ENCODE measurements at places on chromosomes 3 and 15.

DNA sequence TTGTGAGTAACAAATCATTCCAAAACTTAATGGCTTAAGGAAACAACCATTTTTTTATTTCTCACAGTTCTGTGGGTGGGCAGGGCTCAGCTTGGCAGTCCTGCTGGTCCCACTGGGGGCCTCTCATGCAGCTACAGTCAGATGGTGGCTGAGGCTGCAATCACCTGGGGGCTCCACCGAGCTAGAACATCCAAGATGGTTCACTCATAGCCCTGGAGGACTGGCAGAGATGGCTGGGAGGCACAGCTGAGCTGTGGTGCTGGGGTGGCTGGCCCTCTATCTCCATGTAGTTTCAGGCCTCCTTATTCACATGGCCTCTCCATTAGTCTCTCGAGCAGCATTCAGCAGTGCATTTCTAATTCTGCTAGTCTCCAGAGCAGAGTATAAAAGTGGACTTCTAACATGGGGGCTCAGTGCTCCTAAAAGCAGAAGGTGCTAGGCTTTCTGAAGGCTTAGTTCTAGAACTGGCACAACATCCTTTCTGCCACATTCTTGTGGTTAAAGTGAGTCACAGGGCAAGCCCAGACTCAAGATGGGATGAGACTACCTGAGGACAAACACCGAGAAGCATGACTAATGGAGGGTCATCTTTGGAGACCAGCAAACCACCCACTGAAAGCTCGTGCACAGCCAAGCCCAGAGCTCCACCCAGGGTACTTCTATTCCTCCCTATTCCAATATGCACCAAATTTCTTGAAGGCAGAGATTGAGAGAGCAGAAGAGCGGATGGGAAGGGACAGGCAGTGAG lies 6.3 kb downstream of the CAV3 start:
- DNase-seq: no peak

- DNase-seq: no peak
Observed at GRCh38 chr15:35327789-35328188, 218.2 kb downstream of the DPH6 start.

DNA sequence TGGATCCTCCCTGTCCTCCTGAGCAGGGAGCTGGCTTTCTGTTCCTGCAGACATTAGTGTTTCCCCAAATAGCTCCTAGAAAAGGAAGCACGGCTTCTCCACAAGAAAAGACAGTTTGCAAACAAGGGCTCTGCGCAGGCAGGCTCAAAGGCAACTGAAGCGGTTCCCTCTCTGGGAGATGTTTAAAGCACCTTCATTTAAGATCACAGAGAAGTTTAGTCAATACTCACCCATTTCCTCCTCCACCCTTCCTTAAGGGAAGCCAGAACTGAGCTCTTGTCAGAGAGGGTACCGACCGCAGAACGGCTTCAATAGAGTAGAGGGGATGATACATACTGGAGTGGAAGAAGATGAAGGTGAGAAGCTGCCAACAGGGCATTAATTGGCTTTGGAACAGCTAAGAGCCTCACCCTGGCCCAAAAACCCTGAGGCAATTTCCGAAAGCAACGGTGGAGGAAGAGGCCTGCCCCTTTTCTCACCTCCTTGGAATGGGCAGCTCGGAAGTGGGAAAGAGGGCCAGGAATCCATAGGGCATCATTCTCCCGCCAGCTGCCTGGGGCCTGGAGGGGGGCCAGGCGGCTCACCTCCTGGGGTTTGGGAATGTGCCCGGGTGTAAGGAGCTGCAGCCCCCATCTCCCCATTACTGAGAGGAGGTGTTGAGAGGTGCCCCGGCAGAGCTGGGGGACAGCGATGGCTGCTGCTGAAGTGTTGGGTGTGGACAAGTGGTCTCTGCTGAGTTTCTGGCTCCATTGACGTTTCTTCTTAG lies 4.8 kb upstream of the EPHB3 start:
- no peak for DNase-seq

GRCh38 chr3:187678726-187679268 lies 8.6 kb upstream of the SST start:
- DNase-seq: peak; percentile 8

GRCh38 chr3:58837141-58837843 lies 170.7 kb upstream of the FAM3D start:
- DNase-seq: no peak

GRCh38 chr3:2937592-2937991 lies 172.6 kb downstream of the IL5RA start:
- DNase-seq: no peak

DNA sequence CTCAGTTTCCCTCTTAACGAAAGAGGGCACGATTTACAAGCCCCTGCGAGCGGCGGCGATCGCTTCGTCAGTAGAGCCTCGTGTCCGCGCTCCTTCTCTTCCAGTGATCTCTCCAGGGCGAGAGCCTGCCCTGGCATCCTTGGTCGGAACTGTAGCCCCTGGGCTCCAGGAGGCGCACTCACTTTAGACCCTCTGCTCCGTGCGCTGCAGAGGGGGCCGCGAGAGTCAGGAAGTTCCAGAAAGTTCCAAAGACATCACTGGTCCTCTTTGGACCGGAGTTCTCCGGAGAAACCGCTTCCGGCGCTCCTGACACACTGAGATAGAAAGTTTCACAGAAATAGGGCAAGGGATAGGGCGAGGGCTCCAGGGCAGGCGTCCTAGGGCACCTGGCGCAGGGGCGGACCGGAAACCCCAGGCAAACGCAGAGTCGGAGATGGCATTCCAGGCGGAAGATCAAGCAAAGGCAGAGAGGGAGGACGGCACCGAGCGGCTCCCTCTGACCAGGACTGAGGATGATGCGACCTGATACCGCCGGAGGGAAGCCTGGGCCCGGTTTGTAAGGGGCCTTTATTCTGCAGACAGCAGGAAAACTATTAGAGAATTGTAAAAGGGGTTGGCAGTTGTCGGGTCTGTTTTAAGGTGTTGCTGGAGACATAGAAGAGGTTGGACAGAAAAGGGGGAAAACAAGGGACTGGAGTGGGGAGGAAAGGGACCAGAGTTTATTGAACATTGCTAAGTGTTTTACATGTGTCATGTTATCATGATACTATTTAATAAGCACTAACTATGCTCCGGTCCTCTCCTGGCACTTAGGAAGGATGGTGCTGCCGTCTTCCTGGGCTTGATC lies 1.3 kb upstream of the CPEB1 start:
- no peak for DNase-seq

DNA sequence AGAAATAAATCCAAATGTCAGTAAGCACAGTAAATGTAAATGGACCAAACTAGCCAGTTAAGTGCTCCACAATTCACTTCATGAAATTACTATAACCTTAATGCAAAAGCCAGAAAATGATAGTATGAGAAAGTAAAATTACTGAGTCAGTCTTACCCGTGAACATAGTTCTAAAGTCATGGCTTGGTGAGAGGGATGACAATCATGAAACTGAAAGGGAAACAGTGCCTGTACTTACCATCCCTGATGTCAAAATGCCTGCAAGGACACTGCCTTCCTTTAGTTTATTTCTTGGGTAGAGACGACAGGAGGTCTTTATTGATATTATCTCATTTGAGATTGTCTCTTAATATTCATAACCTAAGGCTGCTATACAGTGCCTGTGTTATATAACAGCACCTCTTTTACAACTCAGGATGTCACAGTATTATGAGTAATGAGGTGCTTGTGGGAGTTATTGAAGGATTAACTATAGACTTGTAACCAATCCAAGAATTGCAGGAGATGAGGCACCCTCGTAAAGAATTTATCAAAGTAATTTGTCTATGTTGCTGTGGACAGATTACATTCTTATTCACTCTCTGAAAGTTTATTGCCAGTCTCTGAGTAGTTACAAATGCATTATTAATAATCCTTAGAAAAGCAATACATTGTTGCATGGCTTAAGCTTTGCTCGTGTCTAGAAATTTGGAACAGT lies 142.9 kb upstream of the BFSP2 start:
- no peak for DNase-seq

DNA sequence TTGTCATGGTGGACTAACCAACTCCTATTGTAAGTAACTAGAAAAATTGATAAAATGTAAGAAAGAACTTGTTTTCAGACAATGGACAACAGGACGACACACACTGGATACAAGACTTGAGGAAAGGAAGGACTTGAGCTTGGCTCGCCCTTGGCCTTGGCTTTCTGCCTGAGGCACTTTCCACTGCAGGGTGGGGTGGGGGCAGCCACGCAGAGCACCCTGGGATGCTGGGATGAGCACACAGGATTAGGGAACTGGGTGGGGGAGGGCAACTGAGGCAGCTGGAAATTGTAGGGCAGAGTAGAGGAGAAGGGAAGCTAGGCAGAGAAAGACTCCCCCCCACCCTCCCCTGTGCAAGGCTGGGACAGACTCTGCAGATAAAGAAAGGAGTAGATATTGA lies 25.5 kb upstream of the HHATL start:
- DNase-seq: no peak

GRCh38 chr3:39150803-39151631 lies 2.4 kb downstream of the CSRNP1 start:
- DNase-seq: no peak

DNA sequence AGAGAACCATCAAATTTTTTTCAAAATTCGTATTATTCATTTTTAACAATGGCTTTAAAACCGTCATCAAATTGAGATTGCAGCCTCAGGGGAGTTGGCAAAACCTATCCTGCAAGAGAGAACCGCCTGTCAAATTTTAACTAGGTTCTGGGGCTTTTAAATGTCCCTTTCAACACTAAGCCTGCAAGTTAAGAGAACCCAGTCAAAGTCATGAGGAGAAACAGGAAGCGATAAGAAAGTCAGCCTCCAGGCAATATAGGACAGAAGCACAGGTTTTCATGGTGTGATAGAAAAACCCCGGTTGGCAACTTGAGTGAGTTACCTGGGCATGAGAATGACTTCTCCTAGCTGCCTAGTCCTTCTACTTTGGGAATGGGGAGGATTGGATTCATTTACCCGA lies 59.8 kb downstream of the CPNE4 start:
- no peak for DNase-seq

- no peak for DNase-seq
Observed at GRCh38 chr3:81198756-81199155, 562.7 kb downstream of the GBE1 start.

- DNase-seq: no peak
Observed at GRCh38 chr3:46221938-46222337, 13.8 kb upstream of the CCR1 start.

Data from DMS153 (cell line).